Stimulated activated CD4-positive, alpha-beta T cell treated with anti-CD3 and anti-CD28 coated beads, TNF-alpha, amount 100 ng/mL, for 24 hours (primary cell): ENCODE measurements at places on chromosomes 6 and 20.

DNA sequence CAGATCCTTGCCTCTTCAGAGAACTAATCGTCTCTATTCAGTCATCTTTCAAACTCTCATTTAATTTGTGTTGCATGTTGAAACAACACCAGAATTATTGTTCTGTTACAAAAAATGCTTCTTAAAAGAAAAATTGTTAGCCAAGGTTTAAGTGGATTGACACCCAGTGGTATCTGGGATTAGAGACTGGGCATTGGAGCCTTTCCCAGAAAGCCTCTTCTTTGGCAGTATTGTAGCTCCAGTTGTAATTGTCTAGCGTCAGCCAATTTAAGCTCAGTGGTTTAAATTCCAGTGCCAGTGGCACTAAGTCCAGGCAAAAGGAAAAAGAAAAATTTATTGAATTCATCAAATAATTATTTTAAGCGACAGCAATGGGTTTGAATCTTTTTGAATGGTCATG, 801 bp downstream of the CCDC28A start:
- no peak for DNase-seq

GRCh38 chr6:72849346-72849745, 227.5 kb downstream of the KCNQ5 start:
- DNase-seq, result no peak

GRCh38 chr20:4953881-4954280, 47.4 kb downstream of the SLC23A2 start:
- DNase-seq, result no peak

DNA sequence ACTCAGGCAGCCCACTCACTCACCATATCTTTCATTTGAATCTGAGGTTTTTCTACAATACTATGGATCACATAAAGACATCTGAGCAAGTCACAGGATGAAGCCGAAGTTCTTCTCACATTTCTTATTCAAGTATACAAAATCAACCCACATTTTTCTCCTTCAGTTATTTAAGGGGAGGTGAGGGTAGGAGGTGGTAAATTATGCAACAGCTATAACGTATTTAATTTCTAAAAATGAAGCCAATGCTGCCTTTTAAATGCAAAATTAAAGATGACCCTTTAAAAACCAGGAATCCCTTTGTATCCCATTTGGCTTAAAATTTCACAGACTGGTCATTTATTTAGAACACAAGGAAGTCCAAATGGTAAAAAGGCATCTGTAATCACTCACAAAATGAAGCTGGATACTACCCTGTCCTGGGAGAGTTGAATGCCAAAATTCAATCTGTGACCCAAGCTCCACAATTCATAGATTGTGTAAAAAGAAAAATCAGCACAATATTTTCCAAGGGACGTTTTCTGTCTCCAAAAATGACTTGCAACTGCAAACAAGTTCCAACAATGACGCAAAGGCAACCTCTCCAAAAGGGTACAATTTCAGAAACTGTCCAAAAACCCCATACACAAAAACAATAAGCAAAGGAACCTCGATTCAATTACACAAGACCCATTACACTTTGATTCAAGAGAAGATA, 48.8 kb downstream of the EPB41L2 start:
- DNase-seq, result no peak

DNA sequence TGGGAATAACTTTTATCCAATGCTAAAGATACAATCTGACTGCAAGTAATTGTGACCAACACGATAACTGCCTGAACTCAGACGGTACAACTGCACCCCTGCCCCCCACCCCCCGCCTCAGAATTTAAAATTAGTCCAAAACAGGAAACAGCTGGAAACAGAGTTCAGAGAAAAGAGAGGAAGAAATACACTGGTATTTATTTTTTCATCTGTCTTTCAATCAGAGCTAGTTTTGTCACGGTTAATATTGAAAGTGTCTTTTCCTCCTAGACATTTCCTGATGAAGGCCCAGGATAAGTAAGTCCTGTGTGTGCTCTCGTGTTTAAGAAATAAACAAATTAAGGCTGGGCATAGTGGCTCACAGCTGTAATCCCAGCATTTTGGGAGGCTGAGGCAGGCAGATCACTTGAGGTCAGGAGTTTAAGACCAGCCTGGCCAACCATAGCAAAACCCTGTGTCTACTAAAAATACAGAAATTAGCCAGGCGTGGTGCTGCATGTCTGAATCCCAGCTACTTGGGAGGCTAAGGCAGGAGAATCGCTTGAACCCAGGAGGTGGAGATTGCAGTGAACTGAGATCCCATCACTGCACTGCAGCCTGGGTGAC, 21.5 kb downstream of the ACSS1 start:
- DNase-seq, result no peak

DNA sequence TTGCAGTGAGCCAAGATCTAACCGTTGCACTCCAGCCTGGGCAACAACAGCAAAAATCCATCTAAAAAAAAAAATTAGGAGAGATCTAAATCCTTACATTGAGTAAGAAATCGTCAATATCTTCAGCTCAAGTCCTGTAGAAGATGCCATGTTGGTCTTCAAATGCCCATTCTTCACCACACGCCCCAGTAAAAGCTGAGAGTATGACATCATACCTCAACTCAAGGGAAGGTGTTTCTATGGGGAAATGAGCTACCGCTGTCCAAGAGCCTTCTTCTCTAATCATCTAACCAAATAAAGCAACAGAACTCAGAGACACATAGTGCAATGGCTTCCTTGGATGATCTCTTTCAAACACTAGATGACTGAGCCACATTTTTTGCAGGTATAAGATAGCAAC, 2.5 kb upstream of the ZC3H12D start:
- DNase-seq, result no peak

- no peak for DNase-seq
Observed at GRCh38 chr6:95249175-95249574, 328.2 kb upstream of the MANEA start.

DNA sequence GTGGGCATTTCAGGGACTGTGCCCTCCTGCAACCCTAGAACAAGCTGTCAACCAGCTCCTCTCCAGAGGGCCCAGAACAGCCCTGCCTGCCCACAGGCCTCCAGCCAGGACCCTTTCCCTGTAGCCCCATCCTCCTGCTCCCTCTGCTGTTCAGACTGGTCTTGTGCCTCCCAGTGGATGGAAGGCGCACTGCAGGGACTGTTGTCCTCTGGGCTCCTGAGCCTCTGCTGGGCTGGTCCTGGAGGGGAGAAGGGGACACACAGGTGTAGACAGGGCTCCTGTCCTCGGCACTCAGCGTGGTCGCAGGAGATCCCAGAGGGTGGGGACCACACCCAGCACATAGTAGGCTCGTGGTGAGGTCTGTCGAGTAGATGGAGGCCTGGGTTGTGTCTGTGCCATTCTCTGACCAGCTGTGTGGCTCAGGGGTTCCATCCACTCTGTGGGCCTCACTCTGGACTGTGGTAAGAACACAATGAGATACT, 11.5 kb downstream of the ITPR3 start:
- no peak for DNase-seq

DNA sequence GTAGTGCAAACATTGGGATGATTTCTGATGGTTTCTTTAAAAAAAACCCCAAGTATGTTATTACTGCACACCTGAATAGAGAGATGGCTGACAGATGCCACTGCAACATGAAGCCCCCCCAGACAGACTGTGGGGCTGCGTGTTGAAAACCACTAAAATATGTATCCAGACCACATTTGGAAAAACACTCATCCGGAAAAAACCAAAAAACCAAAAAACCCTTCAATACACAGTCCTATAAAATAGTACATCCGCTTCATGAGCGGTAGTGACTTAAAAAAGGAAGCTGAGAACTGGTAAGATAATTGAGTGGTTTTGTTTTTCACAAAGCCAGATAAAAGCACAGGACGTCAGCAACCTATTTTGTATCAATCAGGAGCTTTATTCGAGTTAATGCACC, 47.1 kb upstream of the EDN3 start:
- no peak for DNase-seq

GRCh38 chr6:133701633-133702331, 187.1 kb upstream of the TCF21 start:
- no peak for DNase-seq

DNA sequence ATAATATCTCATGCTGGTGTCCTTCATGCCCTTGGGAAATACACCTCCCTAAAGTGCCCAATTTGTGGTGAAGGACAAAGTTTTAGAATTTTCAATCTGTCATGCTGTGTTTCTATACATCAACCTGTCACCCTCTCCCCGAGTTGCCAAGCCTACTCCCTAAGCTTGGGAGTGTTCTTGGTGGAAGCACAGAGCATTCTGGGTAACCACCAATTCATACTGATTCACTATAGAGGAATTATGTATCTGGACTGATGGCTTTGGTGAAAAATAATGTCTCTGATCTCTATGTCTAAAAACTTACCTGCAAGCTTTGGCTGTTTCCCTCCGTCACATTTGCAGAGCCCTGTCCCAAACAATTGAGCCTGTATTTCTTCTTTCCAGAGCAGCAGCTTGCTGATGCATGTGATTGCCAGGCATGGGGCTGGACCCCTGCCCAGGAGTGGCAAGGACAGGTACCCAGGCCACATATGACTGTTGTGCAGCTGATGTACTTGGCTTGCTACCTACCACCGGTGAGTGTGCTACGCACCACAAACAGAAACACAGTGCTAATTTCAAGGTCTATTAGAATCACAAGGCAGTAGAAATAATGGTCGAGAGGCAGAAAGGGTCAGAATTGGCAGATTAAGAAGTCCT, 202.8 kb upstream of the CITED2 start:
- DNase-seq, result no peak

DNA sequence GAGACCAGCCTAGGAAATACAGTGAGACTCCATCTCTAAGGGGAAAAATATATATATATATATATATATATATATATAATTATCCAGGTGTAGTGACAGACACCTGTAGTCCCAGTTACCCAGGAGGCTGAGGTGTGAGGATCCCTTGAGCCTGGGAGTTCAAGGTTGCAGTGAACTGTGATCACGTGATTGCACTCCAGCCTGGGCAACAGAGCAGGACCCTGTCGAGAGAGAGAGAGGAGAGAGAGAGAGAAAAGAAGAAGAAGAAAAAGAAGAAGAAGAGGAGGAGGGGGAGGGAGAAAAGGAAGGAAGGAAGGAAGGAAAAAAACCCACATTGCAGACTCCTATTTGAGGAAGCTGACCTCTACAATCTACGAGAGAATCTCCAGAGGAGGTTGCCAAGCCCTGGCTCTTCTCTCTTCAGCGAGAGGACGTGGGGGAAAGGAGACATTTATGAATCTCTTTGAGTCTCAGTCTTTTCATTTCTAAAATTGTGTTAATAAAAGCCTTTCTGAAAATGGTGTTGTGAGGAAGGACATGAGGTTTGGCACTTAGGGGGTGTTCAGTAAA, 49.7 kb downstream of the COL11A2 start:
- no peak for DNase-seq

- DNase-seq, result no peak
Observed at GRCh38 chr6:4101298-4101697, 22.4 kb upstream of the FAM217A start.

- no peak for DNase-seq
Observed at GRCh38 chr6:102501615-102502014, 1108.1 kb downstream of the GRIK2 start.

- no peak for DNase-seq
Observed at GRCh38 chr6:167688123-167688522, 138.6 kb upstream of the AFDN start.

DNA sequence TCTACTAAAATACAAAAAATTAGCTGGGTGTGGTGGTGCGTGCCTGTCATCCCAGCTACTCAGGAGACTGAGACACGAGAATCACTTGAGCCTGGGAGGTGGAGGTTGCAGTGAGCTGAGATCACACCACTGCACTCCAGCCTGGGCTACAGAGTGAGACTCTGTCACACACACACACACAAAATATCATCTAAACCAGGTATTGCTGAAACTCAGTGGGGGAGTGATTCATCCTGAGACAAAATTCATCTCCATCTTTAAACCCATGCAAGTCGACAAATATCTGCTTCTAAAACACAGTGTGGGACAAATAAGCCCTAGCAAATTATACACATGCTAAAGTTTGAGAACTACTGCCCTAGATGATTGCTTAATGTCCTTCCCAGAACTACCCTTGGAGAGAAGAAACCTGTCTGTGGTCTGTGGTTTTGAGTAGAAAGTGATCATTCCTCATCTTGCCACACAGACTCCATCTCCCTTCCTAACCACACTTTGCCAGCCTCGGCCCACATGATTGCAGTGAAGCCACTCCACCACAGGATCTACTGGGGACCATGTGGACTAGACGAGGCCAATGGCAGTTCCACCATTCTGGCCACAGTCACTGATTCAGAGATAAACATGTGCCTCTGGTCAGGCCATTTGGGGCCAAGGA, 130.3 kb downstream of the OPRM1 start:
- DNase-seq, result no peak

- DNase-seq, result no peak
Observed at GRCh38 chr6:157410045-157410444, 29.1 kb downstream of the ZDHHC14 start.

DNA sequence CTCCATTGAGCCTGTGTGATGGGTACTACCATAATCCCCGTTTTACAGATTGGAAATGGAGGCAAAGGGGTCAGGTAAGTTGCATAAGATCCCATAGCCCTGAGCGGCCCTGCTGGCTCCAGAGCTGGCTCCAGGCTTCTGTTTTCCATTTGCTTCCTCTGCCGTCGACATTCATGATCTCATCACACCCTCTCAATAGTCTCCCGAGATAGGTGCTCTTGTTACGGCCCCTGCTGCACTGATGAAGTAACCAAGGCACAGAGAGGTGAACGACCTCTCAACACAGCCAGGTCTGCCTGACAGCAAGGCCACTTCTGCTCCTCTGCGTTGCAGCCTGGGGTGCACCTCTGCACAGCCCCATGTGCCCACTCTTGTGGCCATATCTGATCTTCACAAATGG, 16.9 kb downstream of the CDH22 start:
- no peak for DNase-seq

DNA sequence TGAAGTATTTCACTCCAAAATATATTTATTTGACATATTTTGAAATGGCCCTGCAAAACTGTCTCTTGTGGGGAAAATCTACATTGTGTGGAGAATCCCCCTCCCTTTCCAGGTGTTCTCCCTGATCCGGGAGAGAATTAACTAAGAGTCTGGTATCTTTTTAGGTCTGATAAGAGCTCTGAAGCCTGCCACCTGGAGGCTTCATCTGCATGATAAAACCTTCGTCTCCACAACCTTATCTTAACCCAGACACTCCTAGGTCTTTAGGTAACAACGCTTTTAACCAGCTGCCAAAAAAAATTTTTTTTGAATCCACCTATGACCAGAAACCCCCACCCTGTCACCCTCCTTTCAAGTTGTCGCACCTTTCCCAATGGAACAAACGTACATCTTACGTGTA, 43.0 kb downstream of the FAM184A start:
- DNase-seq, result no peak

- DNase-seq, result no peak
Observed at GRCh38 chr20:24810676-24811407, 138.2 kb upstream of the CST7 start.

- DNase-seq, result no peak
Observed at GRCh38 chr6:78835817-78836216, 31.5 kb upstream of the IRAK1BP1 start.
